SJSA1 (cell line): ENCODE measurements at places on chromosomes 6 and 20. TPM values are rescaled to one million over a fixed set of nuclear protein-coding genes. Genes with fewer than 3 reads are reported as not detected.
A peak's percentile ranks its signal among the peaks of the same experiment; 100 is the strongest.

DNA sequence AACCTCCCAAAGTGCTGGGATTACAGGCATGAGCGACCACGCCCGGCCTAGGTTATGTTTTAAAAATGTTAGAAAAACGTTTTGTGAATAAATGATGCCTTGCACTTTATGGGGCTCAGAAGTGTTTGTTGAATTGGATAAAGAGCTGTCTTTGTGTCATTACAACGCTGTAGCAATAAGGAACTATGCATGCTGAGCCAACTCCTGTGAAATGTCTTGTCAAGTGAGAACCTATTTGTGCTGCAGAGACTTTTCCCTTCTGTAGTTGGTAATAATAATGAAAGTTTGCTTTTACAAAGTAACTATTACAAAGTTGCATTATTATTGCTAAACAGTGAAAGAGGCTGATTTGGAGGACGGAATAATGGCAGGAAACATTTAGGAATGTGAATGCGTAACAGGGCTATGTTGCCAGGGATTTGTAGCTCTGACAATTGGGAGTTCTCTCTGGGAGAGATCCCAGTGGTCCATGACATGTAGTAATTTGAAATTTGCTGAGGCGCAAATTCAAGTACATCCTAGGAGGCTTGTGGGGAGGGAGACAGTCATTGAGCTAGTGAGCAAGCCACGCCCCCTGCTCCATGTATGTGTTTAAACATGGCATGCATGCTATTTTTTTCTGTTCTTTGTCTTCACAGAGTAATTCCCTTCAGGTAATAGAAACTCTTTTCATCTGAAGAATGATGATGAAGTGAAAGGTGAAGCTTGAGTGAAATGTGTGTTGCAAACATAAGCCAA is 16.8 kb upstream of the BICRAL start:
- DNase-seq, result no peak

Gene COL20A1
- total RNA-seq, result not detected in 2 replicates

- DNase-seq, result no peak
These were observed 26.8 kb upstream of the SLC35B3 start for GRCh38 chr6:8462169-8462568.

- DNase-seq, result no peak
These were observed 43.4 kb downstream of the HIVEP2 start for GRCh38 chr6:142901611-142902010.

Gene GNRH2
- not detected in 2 replicates for total RNA-seq

GRCh38 chr6:15386110-15386755 is 140.4 kb downstream of the JARID2 start:
- no peak for DNase-seq

Gene NRSN1
- total RNA-seq, result not detected in 2 replicates

Gene RFX6
- not detected in 2 replicates for total RNA-seq

DNA sequence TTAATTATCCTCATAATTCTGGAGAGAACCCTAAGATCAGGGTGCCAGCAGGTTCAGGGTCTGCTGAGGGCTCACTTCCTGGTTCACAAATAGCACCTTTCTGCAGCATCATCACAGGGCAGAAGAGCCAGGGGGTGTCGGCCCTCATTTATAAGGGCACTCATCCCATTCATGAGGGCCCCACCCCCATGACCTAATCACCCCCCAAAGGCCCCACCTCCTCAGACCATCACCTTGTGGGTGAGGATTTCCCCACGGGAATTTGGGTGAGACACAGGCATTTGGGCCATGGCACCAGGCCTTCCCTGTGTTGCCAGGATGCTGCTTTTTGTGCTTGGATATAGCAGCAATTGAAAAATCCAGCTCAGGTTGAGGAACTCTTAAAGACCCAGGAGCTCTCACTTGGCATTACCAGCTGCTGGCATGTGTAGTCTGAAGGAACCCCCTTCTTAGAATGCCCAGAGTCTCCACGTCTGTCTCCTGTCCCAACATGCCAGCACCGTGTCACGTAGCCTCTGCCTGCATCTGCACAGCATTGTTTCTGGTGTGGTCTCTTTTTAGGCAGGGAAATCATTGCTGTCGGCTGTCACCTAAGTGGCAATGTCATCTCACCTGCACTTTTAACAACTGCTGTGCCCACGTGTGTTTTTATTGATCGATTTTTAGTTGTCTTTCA is 71.5 kb downstream of the RPP40 start:
- no peak for DNase-seq

- DNase-seq, result no peak
These were observed 19.6 kb downstream of the SLC22A2 start for GRCh38 chr6:160238761-160239751.

Gene DOK5
- 0.63 and 4.0 TPM in 2 replicates for total RNA-seq

Gene BCAS1
- total RNA-seq, result 0.66 and 1.8 TPM in 2 replicates

GRCh38 chr6:2222275-2222842 is 23.0 kb downstream of the GMDS start:
- no peak for DNase-seq

- no peak for DNase-seq
These were observed 135.3 kb upstream of the NEDD9 start for GRCh38 chr6:11367638-11368199.

- DNase-seq, result no peak
These were observed 583.5 kb downstream of the EYS start for GRCh38 chr6:65123521-65123920.

GRCh38 chr20:25327521-25328235 is 63.0 kb downstream of the ABHD12 start:
- DNase-seq, result no peak

DNA sequence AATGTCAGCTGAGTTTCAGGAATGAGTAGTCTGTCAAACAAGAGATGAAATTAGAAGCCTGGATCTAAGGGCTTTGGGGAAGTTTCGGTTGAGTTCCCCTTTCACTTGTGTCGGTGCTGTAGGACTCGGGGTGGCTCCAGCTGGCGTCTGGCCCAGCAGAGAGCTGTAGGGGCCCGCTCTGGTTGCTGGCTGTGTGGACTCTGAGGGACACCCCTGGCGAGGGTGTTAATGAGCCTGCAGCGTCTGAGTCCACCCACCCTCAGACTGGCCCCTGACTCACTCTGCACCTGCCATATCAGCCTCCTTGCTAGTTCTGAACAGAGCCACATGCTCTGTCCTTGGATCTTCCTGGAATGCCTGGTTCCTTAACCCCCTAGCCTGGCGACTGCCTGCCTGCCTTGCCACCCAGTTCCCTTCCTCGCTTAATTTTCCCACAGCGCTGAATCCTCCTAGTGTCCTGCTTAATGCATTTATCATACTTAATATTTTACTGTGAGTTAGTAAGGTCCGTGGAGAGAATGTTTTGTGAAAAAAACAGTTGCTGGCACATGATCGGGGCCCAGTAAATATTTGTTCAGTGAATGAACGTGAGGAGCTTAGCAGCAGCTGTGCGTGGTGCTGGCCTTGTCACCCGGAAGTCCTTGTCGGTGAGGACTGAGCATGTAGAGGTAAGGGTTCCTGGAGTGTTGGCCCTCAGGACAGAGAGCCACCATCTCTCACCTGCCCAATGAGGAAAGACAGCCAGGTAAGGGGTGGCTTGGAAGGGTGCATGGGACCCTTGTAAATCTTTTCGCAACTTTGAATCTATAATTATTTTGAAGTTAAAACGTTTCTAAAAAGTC is 1.6 kb downstream of the DNAJC5 start:
- peak; percentile 16 for DNase-seq

Gene MAFB
- not detected in 2 replicates for total RNA-seq

Gene ZGPAT
- 22.8 and 43.9 TPM in 2 replicates for total RNA-seq

- peak; percentile 5 for DNase-seq
These were observed 139.3 kb upstream of the PMEPA1 start for GRCh38 chr20:57849121-57849520.

- DNase-seq, result no peak
These were observed 37.1 kb downstream of the TNFAIP3 start for GRCh38 chr6:137903933-137904821.

DNA sequence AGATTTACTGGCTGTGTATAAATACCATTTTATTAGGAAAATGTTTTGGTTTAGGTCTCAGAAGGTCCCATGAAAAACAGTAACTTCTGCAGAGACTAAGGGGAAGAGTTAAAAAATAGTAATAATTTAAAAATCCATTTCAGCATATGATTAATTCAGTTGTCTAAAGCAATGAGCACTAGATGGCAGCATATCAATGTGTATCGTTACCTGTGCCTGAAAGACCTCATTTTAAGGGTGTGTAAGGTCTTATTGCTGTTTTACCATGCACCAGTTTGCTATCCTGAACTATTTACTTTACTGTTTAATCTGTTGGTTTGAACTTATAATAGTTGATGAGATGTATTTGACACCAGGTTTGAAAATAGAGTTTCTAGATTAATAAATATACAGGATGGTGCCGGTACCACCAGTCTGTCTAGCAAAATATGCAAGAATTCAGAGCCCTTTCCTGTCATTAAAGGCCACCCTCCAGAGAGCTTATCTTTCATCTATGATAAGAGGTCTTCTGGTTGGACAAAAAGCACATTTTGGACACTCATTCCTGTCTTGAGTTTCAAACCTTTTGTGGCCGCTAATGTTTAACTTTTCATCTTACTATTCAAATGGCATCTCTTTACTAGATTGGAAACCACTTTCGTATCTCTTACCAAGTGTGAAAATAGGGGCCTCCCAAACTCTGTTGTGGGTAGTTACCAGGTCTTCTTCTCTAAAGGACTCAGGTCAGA is 8.9 kb upstream of the AHI1 start:
- DNase-seq, result no peak

DNA sequence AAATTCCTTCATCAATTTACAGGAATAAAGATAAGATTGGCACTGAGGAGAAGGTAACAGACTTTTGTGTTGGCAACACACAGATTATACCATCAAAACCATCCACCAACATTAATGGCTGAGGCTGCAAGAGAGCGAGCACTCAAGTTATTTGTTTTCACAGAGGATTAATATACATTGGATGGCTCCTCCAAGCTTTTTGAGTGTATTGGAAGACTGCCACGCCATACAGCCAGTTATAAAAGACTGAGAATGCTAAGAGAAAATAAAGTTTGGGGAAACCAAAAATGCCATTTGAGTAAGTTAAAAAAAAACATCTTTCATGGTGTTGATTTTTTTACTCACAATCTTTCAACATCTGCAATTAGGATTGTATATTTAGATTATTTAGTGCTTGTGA is 973.8 kb upstream of the SLC35B3 start:
- DNase-seq, result no peak

DNA sequence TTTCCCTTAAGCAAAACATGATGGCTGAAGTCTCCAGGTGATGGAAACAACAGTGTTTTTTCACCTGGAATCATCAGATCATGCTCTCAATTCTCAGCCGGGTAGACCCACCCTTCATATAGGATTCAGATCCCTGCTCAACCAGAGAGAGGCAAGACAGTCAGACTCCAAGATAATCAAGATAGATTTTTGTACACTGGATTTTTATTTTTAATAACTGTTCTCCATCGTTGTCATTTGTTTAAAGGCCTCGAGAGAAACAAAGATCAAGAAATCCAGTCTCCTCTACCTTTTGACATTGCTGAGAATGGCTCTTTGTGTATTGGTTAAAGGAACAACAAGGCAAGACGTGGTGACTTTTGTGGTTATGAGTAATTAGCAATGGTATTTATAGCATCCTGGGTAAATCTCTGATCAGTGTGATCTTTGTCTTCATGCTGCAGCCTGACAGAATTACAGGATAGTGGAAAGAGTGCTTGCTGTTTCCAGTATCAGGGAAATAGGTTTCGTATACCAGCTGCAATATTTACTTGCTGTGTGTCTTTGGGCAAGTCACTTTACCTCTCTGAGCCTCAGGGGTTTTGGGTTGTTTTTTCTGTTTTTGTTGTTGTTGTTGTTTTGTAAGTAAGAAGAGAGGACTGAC is 29.9 kb downstream of the ID4 start:
- no peak for DNase-seq

DNA sequence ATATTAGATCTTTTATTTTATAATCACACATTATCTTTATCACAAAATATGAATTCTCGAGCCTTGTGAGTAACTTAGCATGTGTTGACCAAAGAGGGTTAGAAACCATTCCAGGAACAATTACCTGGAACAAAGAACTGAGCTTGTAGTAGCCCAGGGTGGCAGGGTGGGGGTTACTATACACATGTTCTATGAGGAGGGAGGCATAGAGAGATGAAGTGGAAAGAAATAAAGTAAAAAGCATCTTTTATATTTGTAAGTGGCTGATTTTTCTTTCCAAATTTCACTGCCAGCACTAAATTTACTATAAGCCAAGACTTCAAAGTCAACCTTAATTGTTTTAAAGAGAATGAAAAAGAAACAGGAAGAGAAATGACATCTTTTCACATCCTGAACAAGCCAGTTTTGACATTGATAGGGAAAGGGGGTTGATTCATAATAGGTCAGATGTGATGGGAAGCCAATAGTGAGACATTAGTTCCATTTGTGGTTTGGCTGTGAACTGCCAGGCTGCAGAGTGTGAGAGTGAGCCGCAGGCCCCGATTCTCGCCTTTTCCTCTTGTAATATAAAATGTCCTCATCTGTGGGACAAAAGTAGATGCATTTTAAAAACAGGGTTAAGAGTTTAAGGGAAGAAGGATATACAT is 52.7 kb upstream of the MYB start:
- DNase-seq, result no peak

Gene ASCC3
- total RNA-seq, result 47.2 and 61.8 TPM in 2 replicates

Gene EYA2
- total RNA-seq, result 0.08 TPM in 1 of 2 replicates, not detected in the other

DNA sequence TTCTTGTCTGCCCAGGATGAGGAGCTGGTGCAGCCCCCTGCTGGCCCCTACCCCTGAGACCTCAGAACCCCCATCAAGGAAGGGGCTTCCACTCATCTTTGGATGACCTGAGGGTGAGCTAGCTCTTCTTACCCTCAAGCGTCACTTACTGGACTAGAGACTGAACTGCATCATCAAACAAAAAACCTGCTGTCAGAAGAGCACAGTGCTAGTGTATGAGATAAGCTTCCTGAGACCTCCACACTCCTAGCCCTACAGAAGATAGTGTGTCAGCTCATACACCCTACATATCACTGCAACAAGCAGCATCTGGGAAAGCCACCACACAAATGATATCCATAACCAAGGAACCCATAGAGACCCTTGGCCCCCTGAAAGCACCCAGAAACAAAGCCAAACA is 15.0 kb downstream of the SLC22A16 start:
- no peak for DNase-seq

DNA sequence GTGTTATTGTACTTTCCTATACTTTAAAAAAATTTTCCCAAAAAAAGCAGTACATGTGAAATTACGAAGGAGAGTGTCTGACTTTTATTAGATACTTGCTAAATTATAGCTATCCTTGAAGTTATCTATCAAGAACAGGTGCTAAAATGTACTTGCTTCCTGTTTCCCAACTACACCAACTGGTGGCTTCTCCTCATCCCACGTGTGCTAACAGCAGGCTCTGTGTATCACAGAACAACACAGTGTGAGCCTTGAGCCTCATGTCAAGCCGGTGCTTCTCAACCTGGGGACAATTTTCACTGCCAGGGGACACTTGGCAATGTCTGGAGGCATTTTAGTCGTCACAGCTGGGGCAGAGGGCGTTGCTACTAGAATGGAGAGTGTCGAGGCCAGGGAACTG is 36.2 kb upstream of the CDYL start:
- no peak for DNase-seq
